Left cardiac atrium (tissue), 4 donors: ENCODE measurements at places on chromosomes 6 and 20. TPM values are rescaled to one million over a fixed set of nuclear protein-coding genes. Genes with fewer than 3 reads are reported as not detected.

DNA sequence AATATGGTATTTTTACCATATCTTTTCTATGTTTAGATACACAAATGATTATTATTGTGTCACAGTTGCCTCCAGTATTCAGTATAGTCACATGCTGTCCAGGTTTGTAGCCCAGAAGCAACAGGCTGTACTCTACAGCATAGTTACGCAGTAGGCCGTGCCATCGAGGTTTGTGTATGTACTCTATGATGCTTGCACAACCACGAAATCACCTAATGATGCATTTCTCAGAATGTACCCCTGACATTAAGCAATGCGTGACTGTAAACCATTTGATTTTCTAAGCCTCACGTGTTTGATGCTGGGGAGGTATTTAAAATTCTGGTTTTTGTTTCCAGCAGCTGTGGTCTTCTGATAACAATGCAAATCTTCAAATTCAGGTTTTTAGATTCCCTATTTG lies 207.6 kb downstream of the UST start:
- DNase-seq = no peak

- no peak for DNase-seq
Measured at GRCh38 chr6:13712599-13712898, 914 bp upstream of the RANBP9 start.

DNA sequence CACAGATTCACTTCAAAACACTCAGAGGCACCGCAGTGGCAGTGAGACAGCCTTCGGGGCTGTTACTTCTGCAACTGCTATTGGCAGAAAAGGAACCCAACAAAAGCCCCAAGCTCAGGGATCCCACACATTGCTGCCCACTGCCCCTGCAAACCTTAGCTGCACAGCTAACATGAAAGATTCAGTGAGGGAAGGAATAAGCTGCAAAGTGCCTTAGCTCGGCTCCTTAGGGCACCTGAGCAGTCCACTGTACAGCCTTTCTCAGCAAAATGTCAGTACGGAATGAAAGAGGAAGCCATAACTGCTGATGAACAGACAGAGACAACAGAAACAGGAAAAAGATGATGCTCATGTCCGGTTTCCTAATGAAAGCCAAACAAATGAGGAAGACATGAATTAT lies 179.7 kb upstream of the SHLD1 start:
- DNase-seq = no peak

Gene SYNDIG1
- total RNA-seq = 28.4 TPM

Gene UBE2J1
- total RNA-seq = 15.6 TPM

Gene RSPO3
- total RNA-seq = 0.94 TPM

Gene NKAIN2
- total RNA-seq = 2.7 TPM

Gene ZNF334
- 0.99 TPM for total RNA-seq
